ENCODE measurements at places on chromosomes 3 and 15. TPM values are rescaled to one million over a fixed set of nuclear protein-coding genes. Genes with fewer than 3 reads are reported as not detected.

Gene DAZL
- not detected for polyA plus RNA-seq

Gene PEAK1
- polyA plus RNA-seq, result 15.7 TPM

Gene KLF15
- polyA plus RNA-seq, result 57.3 TPM

Gene RBP2
- not detected for polyA plus RNA-seq

Gene SKOR1
- 0.60 TPM for polyA plus RNA-seq

Gene ITPKA
- 2.0 TPM for polyA plus RNA-seq

Gene CIDEC
- polyA plus RNA-seq, result 49.2 TPM

Gene HEG1
- polyA plus RNA-seq, result 32.9 TPM

Gene MAP1A
- polyA plus RNA-seq, result 27.3 TPM

Gene ATOSA
- polyA plus RNA-seq, result 24.1 TPM

Gene HLTF
- 13.5 TPM for polyA plus RNA-seq

Gene CFAP100
- not detected for polyA plus RNA-seq

Gene GOLGA8J
- polyA plus RNA-seq, result not detected

Gene MEX3B
- polyA plus RNA-seq, result 3.6 TPM

Gene COMMD2
- 13.7 TPM for polyA plus RNA-seq

Gene RARB
- 12.3 TPM for polyA plus RNA-seq

Gene REC114
- not detected for polyA plus RNA-seq

Gene KBTBD8
- 1.2 TPM for polyA plus RNA-seq

Gene CYP1A2
- polyA plus RNA-seq, result not detected

Gene ESYT3
- polyA plus RNA-seq, result 2.4 TPM

Gene PXYLP1
- polyA plus RNA-seq, result 6.2 TPM

Gene ACTL6A
- polyA plus RNA-seq, result 38.9 TPM

Gene ATRIP
- polyA plus RNA-seq, result 6.6 TPM

Gene CLDN18
- polyA plus RNA-seq, result not detected

Gene EFCAB12
- polyA plus RNA-seq, result 0.10 TPM

Gene PRRT3
- 2.8 TPM for polyA plus RNA-seq

All from urinary bladder (tissue), 4 donors.